ENCODE measurements at places on chromosomes 2 and 18.

DNA sequence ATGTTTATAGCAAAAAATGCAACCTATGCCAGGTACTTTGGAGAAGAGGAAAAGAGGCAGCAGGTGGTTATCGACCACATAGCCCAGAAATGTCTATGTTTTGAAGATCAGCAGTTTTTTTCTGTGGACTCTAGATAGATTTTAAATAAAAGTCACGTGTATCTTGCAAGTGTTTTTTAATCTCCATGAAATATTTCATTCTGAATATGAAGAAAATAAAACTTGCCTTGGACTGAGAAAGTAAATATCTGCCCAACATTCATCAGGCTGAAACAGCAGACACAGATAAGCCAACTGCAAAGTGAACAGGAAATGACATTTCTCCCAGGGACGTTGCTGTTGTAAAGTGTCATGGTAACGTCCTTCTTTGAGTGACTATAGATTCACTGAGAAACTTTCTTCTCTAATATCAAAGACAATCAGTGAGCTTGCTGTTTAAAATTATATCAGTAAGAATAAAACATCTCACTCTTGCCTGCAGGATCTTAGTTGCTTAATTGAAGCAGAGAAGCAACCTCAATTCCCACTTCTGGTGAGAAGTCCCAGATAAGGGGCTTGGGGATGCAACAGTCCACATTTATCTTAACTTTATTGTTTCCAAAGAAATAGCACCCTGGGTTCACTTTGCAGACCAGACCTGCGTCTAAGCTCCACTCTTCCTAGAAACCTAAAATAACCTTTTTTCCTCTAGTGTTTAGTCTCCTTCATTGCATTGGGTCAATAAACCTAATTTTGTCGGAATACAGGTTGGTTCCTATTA, 6.3 kb downstream of the MYOM1 start:
- DNase-seq: no peak

DNA sequence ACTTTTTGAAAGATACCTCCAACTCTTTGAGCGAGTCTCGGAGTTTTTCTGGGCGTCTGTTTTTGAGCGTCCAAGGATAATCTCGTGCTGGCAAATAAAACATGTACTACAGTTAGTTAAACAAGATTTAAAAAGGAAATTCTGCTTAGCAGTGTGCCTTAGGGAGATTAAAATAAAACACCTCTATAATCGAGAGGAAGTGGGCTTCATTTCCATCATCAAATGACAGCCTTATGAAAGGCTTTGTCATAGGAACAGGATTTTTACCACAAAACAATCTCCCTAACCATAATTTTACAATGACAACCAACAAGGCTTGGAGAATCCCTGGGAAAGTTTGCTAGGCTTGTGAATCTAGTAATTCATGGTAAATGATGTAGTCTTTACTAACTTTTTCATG, 103.4 kb downstream of the WDPCP start:
- no peak for DNase-seq

DNA sequence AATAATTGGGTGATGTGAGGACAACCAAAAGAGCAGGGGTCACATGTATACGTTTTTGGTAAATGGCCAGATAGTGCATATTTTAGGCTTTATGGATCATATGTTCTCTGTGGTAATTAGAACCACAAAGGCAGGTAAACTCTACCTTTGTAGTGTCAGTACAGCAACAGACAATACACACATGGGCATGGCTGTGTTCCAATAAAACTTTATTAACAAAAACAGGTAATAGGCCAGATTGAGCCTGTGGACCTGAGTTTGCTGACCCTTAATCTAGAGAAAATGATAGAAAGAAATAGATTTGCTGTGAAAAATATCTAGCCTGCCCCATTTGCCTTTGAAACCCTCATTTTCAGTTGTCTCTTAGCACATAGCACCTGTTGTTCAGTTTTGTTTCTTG, 177.2 kb upstream of the CXCR4 start:
- no peak for DNase-seq

GRCh38 chr2:7281231-7282201, 364.3 kb downstream of the RNF144A start:
- DNase-seq: no peak

DNA sequence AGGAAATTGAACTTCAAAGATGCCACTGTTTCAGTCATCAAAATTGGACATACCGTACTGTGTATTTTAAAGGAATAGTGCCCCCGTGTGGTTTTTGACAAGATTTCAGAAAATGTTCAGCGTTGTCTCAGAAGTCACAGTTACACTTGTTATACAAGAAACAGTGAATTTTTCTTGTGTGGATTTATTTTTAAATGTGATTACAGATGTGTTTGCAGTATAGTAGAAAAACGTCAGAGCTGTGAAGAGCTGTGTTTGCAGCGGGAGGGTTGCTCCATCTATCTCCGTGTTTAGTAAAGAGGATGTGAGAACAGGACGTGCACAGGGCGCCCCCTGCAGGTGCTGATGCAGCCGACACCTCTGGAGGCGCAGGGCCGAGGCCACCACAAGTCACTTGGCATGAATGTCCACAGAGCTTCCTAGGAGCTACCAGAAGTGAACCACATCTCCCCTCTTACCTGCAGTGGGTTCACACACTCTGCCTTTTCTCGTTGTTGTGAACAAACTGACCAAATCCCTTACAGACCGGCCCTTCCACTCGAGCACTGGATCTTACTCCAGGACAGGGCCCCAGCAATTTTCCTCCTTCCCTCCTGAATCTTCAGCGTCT, 73.1 kb downstream of the CACNB4 start:
- DNase-seq: peak; percentile 47

- peak; percentile 37 for DNase-seq
These were observed at the start of gene ASTL for GRCh38 chr2:96138179-96139145. Gene ASTL, minus strand, starts transcription at chr2:96138502. Its CDS starts 66 bp downstream, at chr2:96138436.

DNA sequence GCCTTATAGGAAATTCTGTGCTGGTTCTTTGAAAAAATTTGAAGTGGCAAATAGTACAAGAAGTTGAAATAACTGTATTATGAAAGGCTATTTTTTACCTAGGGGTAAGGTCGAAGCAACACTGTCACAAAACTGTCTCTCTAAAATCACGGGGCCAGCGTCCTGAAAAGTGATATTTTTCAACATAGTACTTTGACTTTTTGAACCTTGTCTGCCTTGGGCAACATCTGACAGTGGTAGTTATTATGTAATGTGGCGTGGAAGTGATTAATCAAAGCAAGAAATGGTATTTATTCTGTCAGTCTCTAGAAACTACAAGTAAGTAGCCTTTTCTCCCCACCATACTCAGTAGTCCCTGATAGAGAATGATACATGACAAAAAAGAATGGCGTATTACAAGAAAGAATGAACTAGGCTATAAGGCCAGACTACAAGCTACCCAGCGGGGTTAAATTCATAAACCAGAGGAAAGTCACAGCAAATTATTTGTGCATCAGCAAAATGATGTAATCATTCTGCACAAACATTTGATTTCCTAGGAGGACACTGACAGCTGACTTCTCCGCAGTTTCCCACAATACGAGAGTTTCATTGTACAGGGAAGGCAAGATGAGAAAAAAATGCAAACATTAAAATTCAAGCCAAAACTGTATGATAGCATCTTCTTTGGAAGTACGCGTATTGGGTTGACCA, 9.8 kb downstream of the GEN1 start:
- DNase-seq: no peak

- DNase-seq: no peak
These were observed 316.5 kb downstream of the CYP26B1 start for GRCh38 chr2:71831193-71831577.

GRCh38 chr2:27984153-27984552, 93.6 kb downstream of the BABAM2 start:
- DNase-seq: no peak

DNA sequence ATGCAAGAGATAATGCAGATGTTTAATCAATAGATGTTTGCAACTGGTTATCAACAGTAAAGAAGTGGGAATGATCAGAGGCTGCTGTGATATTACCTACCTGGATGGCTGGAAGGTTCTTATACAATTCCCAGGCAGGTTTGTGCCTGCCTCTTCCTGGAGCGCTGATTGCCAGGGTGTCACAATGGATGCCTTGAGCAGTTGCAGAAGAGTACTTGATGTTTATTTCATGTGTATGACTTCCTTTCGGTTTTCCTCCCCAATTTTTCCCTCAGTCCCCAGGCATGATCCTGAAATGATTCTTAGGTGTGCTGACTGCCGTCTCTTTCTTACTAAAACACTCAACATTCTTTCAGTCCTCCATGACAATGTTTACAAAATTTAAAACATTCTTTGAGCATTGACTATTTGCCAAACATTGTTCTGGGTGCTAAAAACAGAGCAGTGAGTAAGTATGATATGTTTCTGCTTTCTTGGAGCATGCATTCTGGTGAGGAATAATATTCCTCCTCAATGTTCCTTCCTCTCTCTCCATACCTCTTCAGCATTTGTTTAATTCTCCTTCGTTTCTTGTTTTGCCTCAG, 416.6 kb upstream of the TRIB2 start:
- no peak for DNase-seq
